ENCODE measurements at places on chromosomes 6 and 20. TPM values are rescaled to one million over a fixed set of nuclear protein-coding genes. Genes with fewer than 3 reads are reported as not detected.

- H3K27ac ChIP-seq: no peak overlapping the region
- H3K4me3 ChIP-seq: no peak overlapping the region
- no peaks in the 10 kb centered on the region for H3K4me1 ChIP-seq
- H3K36me3 ChIP-seq: no peaks in the 10 kb centered on the region
- peaks cover 8% of the 10 kb centered on the region for H3K27me3 ChIP-seq
Measured at GRCh38 chr20:40808936-40809335, 119.9 kb upstream of the MAFB start.

- no peak overlapping the region for H3K4me3 ChIP-seq
- no peak overlapping the region for H3K27ac ChIP-seq
- no peaks in the 10 kb centered on the region for H3K4me1 ChIP-seq
- no peaks in the 10 kb centered on the region for H3K36me3 ChIP-seq
Measured at GRCh38 chr6:105619971-105620741, 217.3 kb upstream of the PREP start.

TTK gene
- 9.4 TPM for total RNA-seq

KHDC1L gene
- not detected for total RNA-seq

DNA sequence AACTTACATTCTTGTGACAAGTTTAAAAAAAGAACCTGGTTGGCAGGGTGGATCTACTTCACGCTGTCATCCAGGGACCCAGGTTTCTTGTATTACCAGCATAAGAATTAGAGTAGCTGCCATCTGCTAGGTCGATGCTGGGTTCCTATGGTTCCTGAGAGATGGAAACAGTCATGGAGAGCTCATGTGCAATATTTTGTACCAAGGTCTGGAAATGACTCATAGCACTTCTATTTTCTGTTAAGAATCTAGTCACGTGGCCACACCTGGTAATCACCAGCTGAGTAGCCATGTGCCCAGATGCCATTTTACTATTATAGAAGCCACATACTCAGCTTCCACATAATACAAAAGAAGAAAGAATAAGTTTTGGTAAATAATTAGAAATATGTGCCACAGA is 171.3 kb downstream of the CD83 start:
- no peak overlapping the region for H3K4me3 ChIP-seq
- H3K27me3 ChIP-seq: no peaks in the 10 kb centered on the region
- no peaks in the 10 kb centered on the region for H3K36me3 ChIP-seq
- no peaks in the 10 kb centered on the region for H3K4me1 ChIP-seq
- H3K27ac ChIP-seq: no peak overlapping the region
- no peak for DNase-seq

TMEM244 gene
- total RNA-seq: not detected

DNA sequence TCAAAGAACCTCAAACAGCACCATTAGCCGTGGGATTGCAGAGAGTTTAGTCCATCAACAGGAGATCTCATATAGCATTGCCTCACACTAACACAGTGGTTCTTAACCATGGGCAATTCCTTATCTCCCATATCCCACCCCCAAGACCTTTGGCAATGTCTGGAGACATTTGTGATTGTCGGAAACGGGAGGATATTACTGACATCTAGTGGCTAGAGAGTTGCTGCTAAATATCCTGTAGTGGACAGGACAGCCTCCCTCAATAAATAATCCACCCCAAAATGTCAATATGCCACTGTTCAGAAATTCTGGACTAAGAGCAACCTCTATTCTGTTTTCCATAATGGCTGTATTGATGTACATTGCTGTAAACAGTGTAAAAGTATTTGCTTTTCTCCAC is 210.1 kb upstream of the CCN2 start:
- no peaks in the 10 kb centered on the region for H3K4me1 ChIP-seq
- H3K4me3 ChIP-seq: no peak overlapping the region
- no peaks in the 10 kb centered on the region for H3K27me3 ChIP-seq
- H3K27ac ChIP-seq: no peak overlapping the region
- H3K36me3 ChIP-seq: no peaks in the 10 kb centered on the region

- no peak for DNase-seq
- H3K36me3 ChIP-seq: no peaks in the 10 kb centered on the region
- H3K4me1 ChIP-seq: peaks cover 51% of the 10 kb centered on the region
- H3K27me3 ChIP-seq: no peaks in the 10 kb centered on the region
Measured at GRCh38 chr6:116253188-116253504, 729 bp downstream of the TSPYL4 start.

DNA sequence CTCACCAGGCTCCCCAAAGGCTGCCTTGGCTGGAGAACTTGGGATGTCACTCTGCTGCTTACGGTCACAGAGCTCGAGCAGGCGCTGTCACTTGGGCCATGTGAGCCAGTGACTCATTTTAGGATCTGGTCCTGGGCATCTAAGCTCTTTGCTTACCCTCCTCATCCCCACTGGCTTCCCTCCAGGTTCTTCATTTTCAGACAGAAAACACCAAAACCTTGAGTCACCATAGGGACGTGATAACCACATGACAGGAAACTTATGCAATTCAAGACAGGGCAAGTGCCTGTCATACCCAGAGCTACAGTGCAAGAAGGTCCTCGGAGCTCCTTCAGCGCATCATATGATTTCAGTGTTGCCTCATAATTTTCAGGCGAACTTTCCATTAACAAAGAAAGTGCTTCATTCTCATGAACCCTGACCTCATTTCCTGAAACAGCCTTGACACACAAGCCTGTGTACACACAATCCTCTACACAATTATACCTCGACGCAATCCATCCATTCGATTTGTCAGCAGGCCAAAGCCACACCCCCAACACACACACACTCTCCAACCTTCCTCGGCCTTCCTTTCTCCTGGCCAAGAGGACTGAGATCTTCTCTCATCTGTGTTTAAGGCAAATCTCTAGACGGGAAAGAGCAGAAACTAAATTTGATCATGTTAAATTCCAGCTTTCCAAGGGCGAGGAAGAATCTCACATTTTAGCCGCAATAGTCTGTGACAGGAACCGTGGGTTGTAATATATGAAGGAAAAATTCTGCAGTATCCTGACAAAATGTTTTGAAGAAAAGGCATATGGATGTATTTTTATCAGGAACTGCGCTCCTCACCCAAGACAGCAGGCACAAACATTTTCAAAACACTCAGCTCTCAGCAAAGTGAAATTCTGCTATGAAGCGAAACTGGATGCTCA is 25.3 kb downstream of the TBC1D7 start:
- peak; percentile 82 for DNase-seq
- peaks cover 29% of the 10 kb centered on the region for H3K4me1 ChIP-seq
- H3K4me3 ChIP-seq: no peak overlapping the region
- H3K36me3 ChIP-seq: no peaks in the 10 kb centered on the region
- H3K27me3 ChIP-seq: no peaks in the 10 kb centered on the region

COMMD7 gene
- total RNA-seq: 14.3 TPM

GRCh38 chr20:40875116-40876085 is 153.2 kb upstream of the TOP1 start:
- no peak overlapping the region for H3K4me3 ChIP-seq
- H3K4me1 ChIP-seq: no peaks in the 10 kb centered on the region
- no peak for DNase-seq
- H3K27ac ChIP-seq: no peak overlapping the region

- no peaks in the 10 kb centered on the region for H3K27me3 ChIP-seq
- no peak for DNase-seq
- no peaks in the 10 kb centered on the region for H3K36me3 ChIP-seq
- no peaks in the 10 kb centered on the region for H3K4me1 ChIP-seq
- no peak overlapping the region for H3K4me3 ChIP-seq
- no peak overlapping the region for H3K27ac ChIP-seq
Measured at GRCh38 chr6:51926125-51926524, 161.3 kb downstream of the PKHD1 start.

JAG1 gene
- 106 TPM for total RNA-seq

- DNase-seq: no peak
- no peaks in the 10 kb centered on the region for H3K36me3 ChIP-seq
- no peaks in the 10 kb centered on the region for H3K27me3 ChIP-seq
- no peak overlapping the region for H3K4me3 ChIP-seq
- H3K27ac ChIP-seq: no peak overlapping the region
Measured at GRCh38 chr20:44467289-44467883, 8.3 kb upstream of the TTPAL start.

DNA sequence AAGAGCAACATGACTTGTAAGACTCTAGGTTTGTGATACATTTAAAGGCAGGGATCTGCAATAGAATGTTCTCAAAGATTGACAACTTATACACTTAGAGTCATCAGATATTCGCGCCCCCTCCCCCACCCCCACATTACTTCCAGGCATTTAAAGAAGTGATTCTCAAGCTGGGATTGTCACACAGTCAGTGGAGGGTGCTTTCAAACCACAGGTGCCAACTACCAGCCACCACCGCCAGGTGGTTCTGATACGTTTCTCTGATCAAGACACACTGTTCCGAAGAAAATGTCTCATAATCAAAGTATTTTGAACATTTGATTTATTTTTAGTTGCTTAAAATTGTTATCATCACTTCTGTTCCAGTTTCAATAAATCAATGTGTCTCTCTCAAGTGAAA is 357.5 kb downstream of the ESR1 start:
- H3K27ac ChIP-seq: no peak overlapping the region
- peaks cover 5% of the 10 kb centered on the region for H3K4me1 ChIP-seq
- H3K27me3 ChIP-seq: no peaks in the 10 kb centered on the region
- no peaks in the 10 kb centered on the region for H3K36me3 ChIP-seq
- no peak for DNase-seq

GRCh38 chr6:170234419-170234818 is 56.5 kb downstream of the DLL1 start:
- DNase-seq: no peak
- no peaks in the 10 kb centered on the region for H3K27me3 ChIP-seq
- H3K4me1 ChIP-seq: no peaks in the 10 kb centered on the region
- H3K36me3 ChIP-seq: no peaks in the 10 kb centered on the region

GRCh38 chr6:90151576-90152422 is 144.8 kb downstream of the BACH2 start:
- no peak overlapping the region for H3K27ac ChIP-seq
- no peaks in the 10 kb centered on the region for H3K27me3 ChIP-seq
- H3K4me1 ChIP-seq: no peaks in the 10 kb centered on the region
- H3K4me3 ChIP-seq: no peak overlapping the region
- H3K36me3 ChIP-seq: no peaks in the 10 kb centered on the region

DNA sequence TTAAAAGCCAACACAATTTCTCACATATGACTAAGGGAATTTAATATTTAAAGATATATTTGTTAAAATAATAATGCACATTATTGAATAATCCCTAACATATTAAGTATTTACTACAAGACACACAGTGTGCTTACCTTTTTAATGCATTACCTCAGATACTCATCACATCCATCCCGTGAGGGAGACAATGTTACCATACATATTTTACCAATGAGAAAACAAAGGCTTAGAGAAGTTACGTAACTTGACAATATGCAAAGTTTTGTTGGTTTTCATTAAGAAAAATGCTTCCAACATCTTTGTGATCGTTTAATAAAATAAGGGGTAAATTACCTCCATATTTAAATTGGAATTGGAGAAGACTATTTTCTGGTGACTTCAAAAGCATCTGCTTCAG is 4.3 kb downstream of the IFNGR1 start:
- H3K27ac ChIP-seq: no peak overlapping the region
- H3K4me3 ChIP-seq: no peak overlapping the region
- no peaks in the 10 kb centered on the region for H3K36me3 ChIP-seq
- no peak for DNase-seq

PROKR2 gene
- not detected for total RNA-seq

WFDC5 gene
- total RNA-seq: not detected

- H3K4me3 ChIP-seq: no peak overlapping the region
- no peak for DNase-seq
- H3K36me3 ChIP-seq: no peaks in the 10 kb centered on the region
- H3K27ac ChIP-seq: peak overlapping the region; percentile 63
- H3K4me1 ChIP-seq: peaks cover 31% of the 10 kb centered on the region
Measured at GRCh38 chr6:31717499-31718222, 2.5 kb downstream of the LY6G6D start.

PTK6 gene
- total RNA-seq: 97.1 TPM

HLA-DQA2 gene
- not detected for total RNA-seq

GRCh38 chr6:13044390-13044789 is 283.9 kb downstream of the TBC1D7 start:
- H3K4me1 ChIP-seq: no peaks in the 10 kb centered on the region
- H3K36me3 ChIP-seq: no peaks in the 10 kb centered on the region
- no peak for DNase-seq
- H3K27ac ChIP-seq: no peak overlapping the region
- H3K4me3 ChIP-seq: no peak overlapping the region

- no peaks in the 10 kb centered on the region for H3K27me3 ChIP-seq
- H3K4me1 ChIP-seq: no peaks in the 10 kb centered on the region
- no peaks in the 10 kb centered on the region for H3K36me3 ChIP-seq
- H3K4me3 ChIP-seq: no peak overlapping the region
- DNase-seq: no peak
- no peak overlapping the region for H3K27ac ChIP-seq
Measured at GRCh38 chr6:4303638-4304037, 168.3 kb upstream of the ECI2 start.

GRCh38 chr20:63791497-63792156 is 39.4 kb downstream of the ZBTB46 start:
- H3K4me1 ChIP-seq: no peaks in the 10 kb centered on the region
- no peaks in the 10 kb centered on the region for H3K27me3 ChIP-seq
- H3K4me3 ChIP-seq: no peak overlapping the region
- no peak for DNase-seq
- H3K27ac ChIP-seq: no peak overlapping the region

AKIRIN2 gene
- total RNA-seq: 19.5 TPM

SALL4 gene
- total RNA-seq: not detected

DNA sequence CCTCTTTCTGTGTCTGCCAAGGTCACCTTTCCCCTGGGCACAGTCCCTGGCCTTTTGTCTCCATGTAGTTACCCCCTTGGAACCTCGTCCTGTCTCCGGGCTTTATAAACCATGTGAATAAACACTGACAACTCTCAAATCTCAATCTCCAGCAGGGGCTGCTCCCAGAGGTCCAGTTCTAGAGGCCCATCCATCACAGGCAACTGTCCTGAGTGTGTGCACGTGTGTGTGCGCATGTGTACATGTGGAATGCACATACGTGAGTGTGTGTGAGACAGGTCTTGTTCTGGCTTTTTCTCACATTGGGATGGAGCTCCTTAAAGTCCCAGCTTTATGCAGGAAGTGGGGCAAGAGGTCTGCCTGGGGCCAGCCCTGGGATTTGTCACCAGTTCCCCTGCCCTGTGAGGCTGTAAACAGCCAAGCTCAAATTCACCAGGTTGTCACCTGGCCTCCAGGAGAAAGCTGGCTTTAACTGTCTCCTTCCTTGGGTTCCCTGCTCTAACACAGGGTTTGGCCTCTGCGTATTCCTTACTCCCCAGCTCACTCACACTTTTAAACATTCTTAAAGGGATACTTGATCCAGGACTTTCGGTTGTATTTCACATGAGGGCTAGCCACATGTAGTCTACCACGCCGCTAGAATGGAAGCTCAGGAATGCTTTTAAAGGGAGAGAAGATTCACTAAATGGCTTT is 42.7 kb downstream of the RAMACL start:
- no peaks in the 10 kb centered on the region for H3K4me1 ChIP-seq
- no peak overlapping the region for H3K27ac ChIP-seq
- no peaks in the 10 kb centered on the region for H3K27me3 ChIP-seq
- DNase-seq: no peak
- H3K4me3 ChIP-seq: no peak overlapping the region
